ENCODE measurements at places on chromosomes 12 and 14.

DNA sequence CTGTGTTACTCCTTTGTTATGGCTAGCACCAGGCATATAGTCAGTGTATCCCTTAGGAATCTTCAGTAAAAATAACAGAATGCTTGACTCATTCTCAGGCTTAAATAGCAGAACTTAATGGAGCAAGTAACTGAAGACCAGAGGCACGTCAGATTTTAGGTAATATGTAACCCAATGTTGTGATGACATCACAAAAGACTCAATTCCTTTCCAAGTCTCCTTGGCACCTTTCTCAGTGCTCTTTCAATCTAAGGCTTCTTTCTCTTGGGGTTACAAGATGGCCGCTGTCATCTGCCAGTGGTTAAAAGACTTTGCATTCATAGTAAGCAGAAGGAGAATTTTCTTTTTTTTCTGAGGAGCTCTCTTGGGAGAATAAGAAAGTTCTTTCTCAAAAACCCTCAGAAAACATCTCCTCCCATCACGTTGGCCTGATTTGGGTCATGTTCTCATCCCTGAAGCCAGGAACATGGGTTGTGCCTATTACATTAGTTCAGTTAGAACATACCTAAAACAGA is 33.4 kb upstream of the DCN start:
- no peak for DNase-seq

DNA sequence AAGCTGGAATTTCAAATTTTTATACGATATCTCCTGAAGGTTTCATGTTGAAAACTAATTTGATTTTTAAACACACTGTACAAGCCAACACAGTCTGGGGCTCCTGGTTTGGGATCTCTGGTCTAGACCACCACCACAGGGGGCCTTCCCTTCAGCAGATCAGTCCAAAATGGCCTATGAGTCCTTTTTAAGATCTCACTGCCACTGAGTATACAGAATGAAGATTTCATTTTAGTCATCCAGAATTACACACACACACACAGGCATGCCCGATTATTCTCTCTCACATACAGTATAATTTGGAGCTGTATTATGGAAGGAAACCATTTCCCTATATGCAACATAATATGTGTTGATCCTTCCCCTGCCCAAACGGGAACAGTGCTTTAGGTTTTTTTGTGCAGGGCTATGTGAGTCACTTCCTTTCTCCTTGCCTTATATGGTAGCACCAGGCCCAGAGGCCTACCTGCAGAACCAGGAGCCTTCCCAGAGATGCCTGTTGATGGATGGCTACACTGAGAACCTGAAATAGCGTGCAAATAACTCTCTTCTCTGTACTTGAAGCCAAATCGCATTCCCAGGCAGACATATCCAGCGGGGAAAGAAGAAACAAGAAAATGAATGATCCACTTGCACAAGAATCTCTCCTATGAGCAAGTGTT is 28.1 kb upstream of the WNK1 start:
- DNase-seq: no peak

DNA sequence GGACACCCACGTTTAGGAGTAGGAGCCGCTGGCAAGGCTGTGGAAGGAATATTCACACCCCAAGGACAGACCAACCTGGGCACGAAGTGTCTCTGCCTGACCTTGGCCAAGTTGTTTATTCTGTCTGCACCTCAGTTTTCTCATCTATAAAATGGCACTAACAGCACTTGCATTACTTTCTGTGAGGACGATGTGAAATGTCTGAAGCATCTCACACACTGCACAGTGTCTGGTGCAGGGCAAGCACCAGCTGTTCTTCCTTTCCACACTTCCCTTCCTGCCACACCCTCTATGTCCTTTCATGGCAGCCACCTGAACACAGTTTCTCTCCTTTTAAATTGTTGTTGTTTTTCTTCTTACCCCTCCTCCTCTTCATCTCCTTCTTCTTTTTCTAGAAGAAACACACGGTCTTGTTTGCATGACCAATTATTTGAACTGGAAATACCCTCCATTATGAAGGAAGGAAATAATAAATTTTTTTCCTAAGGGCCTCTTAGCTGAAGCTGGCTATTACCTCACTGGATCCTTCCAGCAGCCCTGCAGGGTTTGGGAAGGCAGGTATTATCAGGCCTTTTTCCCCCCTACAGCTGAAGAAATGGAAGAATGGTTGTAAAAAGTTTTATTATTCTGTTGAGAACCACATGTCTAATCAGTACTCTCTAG is 42.9 kb upstream of the ATP23 start:
- DNase-seq: no peak

DNA sequence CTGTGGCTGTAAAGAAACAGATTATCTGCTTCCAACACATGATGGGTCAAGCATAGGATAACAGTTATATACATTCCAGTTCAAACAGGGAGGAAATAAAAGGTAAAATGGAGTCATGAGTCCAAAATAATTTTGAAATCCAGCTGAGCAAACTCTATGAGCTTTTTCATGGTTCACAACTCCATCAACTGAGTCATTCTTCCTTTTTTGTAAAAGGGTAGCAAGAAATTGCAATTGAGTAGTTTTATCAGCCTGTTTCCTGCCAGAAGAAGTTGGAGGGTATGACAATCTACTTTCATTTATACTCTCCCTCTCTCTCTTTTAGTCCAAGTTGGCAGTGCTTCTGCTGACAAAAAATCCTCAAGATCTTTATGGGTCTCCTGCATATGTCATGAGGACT is 95.6 kb downstream of the CPNE8 start:
- no peak for DNase-seq

- no peak for DNase-seq
Measured at GRCh38 chr14:99231850-99232713, 39.9 kb downstream of the BCL11B start.

- DNase-seq: no peak
Measured at GRCh38 chr14:73286598-73286997, 49.3 kb downstream of the PAPLN start.

DNA sequence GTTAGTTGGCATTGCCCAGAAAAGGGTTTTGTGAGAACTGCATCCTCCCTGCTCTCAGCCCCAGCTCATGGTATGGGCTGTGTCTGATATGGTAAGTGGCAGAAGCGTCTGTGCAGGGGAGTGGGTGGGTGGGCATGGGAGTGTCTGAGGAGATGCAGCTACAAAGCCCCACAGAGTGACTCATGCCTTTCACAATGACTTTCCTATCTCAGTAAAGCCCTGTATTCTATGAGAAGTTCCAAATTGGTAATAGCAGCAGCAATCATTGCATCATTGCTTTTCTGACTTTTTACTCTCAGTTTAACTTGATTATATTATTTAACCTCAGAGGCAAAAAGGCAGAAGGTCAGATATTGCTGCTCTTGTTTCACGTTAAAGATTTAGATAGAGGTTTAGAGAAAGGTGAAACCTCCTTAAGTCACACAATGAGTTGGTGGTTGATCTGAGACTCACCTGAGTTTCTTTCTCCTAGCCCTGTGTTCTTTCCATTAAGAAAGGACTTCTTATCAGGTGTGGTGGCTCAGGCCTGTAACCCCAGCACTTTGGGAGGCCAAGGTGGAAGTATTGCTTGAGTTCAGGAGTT is 171.7 kb downstream of the SLC5A8 start:
- no peak for DNase-seq

GRCh38 chr12:12510551-12510950 is 52.1 kb downstream of the DUSP16 start:
- no peak for DNase-seq

GRCh38 chr12:6059860-6060565 is 64.5 kb downstream of the VWF start:
- DNase-seq: no peak

DNA sequence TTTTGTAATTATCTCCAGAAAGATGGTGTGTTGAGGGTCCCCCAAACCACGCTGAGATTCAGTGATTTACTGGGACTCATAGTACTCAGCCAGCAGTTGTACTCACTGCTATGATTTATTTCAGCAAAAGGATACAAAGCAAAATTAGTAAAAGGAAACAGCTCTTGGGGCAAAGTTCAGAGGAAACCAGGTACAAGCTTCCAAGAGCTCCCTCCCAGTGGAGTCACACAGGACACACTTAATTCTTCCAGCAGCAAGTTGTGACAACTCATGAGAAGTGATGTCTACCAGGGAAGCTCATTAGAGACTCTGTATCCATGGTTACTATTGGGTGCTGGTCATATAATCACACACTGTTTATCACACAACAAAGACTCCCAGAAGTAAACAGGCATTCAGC is 38.7 kb downstream of the TTC8 start:
- DNase-seq: no peak

DNA sequence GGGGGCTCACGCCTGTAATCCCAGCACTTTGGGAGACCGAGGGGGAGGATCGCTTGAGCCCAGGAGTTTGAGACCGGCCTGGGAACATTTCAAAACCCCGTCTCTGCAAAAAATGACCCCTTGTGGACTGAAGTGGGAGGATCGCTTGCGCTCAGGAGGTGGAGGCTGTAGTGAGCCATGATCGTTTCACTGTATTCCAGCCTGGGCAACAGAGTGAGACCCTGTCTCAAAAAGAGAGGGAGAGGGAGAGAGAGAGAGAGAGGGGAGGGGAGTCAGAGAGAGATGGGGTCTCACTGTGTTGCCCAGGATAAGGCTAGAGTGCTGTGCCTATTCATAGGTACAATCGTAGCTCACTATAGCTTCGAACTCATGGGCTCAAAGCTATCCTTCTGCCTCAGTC is 2.8 kb downstream of the FGD4 start:
- no peak for DNase-seq
